Suppressor macrophage (primary cell): ENCODE measurements at places on chromosomes 7 and 10.

- DNase-seq, result no peak
Observed at GRCh38 chr7:126570845-126571244, 681.9 kb downstream of the GRM8 start.

GRCh38 chr10:64219271-64220025, 698.2 kb downstream of the REEP3 start:
- DNase-seq, result no peak

GRCh38 chr7:94848531-94848930, 58.9 kb upstream of the PPP1R9A start:
- no peak for DNase-seq

GRCh38 chr7:23717788-23718187, 7.8 kb downstream of the STK31 start:
- DNase-seq, result no peak

GRCh38 chr7:100008525-100008924, 6.9 kb upstream of the ZKSCAN1 start:
- DNase-seq, result no peak

GRCh38 chr7:129095258-129095657, 40.3 kb upstream of the TNPO3 start:
- DNase-seq, result peak; percentile 9

DNA sequence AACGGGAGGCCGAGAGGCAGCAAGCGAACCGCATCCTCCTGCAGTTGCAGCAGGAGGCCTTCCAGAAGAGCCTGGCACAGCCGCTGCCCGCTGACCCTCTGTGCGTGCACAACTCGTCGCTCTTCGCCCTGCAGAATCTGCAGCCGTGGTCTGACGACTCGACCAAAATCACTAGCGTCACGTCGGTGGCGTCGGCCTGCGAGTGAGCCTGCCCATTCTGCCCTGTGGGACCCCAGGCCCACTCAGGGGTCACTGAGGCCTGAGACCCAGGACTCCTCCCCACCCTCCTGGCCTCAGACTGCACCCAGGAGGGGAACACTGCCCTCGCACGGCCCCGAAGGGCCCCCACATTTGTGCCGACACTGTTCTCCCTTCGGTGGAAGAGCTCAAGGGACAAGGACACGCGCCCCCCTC, 5.6 kb downstream of the TLX1 start:
- DNase-seq, result no peak

DNA sequence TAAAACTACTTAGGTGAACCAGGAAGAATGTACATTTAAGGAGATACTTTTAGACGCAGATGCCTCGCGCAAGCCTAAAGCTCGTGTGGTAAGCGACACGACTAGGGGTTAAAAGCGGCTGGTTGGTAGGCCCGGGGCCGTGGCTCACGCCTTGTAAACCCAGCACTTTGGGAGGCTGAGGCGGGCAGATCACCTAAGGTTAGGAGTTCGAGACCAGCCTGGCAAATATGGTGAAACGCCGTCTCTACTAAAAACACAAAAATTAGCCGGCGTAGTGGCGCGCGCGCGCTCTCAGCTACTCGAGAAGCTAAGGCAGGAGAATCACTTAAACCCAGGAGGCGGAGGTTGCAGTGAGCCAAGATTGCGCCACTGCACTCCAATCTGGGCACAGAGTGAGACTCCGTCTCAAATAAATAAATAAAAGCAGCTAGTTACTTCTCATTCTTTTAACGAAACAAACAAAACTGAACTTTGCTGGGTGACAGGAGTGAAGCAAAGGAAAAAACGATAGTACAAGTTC, 879 bp downstream of the NUDT5 start:
- peak; percentile 67 for DNase-seq

DNA sequence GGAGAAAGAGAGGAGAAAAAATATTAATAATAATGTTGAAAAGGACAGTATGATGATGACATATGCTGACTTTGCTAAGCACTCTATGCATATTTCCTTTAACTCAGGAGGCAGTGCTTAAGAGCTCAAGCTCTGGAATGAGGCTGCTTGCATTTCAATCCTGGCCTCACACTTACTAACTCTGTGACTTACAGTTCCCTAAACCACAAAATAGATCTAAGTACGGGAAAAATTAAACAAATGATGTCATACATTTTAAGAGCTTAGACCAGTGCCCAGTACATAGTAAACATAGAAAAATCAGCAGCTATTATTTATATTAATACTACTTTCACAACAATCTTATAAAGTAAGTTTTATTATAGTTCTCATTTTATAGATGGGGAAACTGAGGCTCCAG, 61.3 kb downstream of the GFRA1 start:
- DNase-seq, result no peak

DNA sequence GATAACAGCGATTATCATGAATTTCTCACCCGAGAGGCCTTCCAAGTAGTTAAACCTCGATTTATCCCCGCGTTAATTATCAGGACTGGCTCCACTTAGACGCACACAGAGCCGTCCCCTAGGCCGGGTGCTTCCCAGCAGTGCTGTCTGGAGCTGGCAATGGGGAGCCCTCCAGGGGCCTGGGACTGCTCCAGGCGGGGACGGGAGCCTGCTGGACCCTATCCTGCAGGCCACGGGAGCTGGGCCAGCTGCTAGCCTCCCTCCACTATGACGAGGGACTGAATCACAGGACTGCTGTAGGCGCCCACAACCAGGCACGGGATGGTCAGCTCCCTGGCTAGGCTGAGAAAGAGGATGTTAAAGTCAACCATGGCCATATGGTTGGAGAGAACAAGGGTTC, 229.1 kb downstream of the ELFN1 start:
- DNase-seq, result peak; percentile 83

DNA sequence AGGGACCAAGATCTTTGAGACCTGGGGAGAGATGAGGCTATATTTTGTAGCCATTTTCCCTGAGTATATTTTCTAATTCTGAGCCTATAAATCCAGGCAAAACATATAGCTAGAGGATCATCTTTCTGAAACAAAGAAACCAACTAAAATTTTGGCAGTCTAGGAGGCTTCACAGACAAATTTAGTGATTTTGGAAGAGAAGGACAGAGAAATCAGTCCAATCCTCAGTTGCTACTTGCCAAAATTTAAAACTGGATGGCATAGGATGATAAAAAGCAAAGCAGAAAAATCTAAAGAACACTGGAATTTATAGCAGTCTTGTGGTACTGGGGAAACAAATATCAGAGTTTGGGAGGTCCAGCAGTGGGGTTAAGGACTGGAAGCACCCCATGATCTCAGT, 43.4 kb upstream of the POM121L12 start:
- no peak for DNase-seq

- DNase-seq, result no peak
Observed at GRCh38 chr10:44064987-44065787, 319.7 kb downstream of the CXCL12 start.

- DNase-seq, result peak; percentile 91
Observed at GRCh38 chr10:48623607-48624132, 18.8 kb upstream of the ARHGAP22 start.

DNA sequence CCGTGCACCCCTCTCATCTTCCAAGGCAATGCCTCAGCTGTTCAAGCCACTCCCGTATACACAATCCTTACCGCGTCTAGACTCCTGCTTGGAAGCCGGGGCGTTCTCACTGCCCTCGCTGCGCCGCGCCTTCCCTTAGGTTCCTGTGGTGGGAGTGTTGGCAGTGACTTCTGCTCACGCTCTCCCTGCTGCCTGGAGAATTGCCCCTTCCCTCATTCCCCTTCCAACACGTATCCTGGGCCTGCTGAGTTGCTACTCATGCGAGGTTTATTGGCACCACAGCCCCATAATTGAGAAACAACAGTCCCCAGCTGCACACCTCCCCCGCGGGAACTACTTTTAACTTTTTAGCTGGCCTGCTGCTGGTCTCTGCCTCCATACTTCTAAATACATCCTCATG, 31.9 kb downstream of the RBM17 start:
- DNase-seq, result no peak

GRCh38 chr7:107847168-107847835, 43.7 kb upstream of the DLD start:
- DNase-seq, result no peak

GRCh38 chr7:81669476-81670105, 100.3 kb downstream of the HGF start:
- no peak for DNase-seq

DNA sequence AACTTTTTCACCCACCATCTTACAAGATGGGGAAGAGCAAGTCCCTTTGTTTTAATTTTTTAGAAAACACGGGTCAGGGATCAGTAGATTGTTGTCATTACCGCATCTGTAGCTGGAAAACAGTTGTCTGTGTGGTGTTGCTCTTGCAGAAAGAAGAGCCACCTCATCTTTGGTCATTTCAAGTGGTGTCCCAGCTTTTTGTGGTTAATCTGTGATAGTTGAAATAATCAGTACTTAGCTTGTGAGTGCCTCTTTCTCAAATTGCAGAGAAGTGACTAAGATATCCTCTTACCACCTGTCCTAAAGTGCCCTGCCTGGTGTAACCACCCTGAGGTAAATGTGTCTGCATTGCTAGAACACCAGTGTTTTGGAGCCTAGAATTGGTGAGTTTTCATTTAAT, 5.5 kb downstream of the PRPF18 start:
- no peak for DNase-seq

DNA sequence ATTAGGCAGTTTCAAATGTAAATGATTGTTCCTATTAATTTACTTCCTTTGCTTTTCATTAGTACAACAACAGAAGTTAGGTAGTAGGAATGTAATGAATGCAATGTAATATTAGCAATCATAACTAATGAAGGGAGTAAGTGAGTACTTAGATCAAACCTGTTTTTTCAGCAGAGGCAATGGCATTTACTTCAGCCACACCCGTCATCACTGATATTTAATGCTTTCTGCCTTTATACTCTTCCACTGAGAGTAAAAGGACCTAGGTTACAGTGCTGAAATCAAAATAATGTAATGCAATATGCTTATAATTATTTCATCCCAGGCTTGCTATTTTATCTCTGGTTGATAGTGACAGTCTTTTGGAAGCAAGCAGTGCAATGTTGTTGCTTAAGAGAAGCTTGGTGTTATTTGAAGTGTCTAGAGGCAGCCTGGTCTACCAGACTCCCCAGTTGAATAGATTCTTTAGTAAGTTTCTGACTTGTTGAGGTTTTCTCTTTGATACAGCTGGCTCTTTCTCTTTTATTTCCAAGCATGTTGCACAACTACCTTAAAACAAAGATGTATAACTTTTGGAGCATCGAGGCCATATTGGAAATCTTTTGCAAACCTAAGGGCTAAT, 149.4 kb downstream of the RNLS start:
- no peak for DNase-seq

DNA sequence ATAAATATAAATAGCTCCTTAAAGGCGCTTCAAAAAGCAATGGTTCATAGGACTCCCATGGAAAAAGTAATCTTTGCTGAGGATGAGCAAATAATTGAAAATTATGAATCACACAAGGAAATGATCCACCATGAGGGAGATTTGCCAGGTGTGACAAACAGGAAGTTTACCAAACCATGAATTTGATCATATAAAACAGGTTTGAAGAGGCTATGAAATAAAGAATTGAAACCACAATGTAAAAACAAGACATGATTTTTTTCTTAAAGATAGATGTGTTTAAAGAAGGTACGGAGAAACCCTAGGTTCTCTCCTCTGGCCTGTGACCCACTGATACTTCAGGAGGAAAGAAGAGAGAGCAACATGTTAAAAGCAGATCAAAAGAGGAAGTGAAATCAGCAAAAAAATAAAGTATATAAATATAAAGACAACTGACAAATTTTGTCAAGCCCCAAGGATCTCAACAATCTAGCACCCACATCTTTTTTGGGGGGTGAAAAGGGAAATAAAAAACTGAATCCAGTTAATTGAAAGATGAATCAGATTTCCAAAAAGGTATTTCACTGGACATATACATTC, 111.3 kb upstream of the ASAH2 start:
- DNase-seq, result peak; percentile 39

DNA sequence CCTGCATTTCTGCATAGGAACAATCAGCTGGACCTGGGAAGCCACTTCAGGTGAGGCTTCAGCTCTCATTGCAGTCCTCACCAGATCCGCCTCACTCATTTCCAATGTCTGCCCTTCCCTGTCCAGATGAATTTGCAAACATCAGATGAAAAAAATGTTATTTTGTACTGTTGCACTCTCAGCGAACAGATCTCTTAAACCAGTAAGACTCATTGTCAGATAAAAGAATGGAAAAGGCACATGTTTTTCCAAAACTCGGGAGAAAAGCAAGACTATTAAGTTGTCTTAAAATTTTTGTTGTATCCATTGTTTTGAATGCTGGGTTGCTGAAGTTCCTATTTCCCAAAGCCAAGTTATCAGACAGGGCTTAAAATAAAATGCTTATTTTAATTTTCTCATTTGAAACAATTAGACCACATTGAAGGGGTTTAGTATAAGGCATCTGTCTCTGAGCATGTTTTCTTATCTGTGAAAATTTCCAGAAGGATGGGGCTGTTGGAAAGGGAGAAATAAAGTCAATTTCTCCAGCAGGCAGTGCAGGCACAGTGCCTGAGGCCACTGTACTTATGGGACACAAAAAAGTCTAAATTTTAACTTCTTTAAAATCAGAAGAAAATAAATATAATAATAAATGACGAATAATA, 396.8 kb downstream of the KCNMA1 start:
- DNase-seq, result no peak

DNA sequence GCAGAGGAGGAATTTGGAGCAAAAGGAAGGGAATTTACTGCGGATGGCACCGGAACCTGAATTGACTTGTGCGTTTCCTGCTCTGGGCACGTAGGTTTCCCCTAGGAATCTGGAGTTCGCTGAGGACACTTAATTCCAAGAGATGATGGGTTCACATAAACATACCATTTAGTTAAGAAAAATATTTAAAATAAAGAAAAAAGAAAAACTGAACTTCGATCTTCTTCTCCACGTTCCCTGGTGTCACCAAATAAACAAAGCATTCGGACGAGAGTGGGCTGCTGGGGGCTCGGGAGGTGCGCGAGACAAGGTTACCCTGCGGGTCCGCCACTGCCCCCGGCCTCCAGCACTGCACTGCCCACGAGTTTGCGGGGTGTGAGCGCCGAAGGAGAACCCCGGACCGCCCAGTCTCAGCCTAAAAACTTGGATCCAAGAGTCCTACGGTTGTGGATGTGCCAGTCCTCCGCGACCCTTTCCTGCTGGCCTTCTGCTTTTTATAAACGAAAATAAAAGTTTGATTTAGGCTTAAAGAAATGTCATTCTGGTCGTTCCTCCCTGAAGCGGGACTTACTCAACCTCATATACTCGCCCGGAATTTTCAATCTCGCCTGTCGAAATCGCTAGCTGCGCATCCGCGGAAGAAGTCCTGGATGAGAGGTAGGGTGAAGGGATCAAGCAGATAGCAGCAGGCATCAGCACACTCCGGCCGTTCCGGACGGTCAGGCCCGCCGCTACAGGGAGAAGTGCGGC, 30.3 kb downstream of the SKIDA1 start:
- no peak for DNase-seq

GRCh38 chr7:132709971-132710567, 133.8 kb upstream of the PLXNA4 start:
- peak; percentile 58 for DNase-seq

GRCh38 chr7:158534598-158534997, 53.0 kb downstream of the PTPRN2 start:
- DNase-seq, result no peak

DNA sequence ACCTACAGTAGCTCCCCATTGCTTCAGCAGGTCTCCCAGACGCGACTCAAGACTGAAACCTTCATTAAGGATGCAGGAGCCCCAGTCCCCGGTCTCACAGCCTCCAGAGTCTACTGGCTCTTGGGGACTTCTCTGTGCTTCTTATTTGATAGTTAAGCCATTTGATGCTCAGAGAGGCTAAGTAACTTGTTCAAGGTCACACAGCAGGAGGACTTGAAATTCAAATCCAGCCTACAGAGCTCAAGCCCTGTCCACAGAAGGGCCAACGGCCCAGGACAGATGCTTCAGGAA, 21.2 kb upstream of the ZMIZ1 start:
- no peak for DNase-seq

GRCh38 chr10:50394832-50395231, 143.5 kb upstream of the ASAH2 start:
- DNase-seq, result peak; percentile 51

GRCh38 chr7:96530786-96531185, 178.9 kb downstream of the SEM1 start:
- DNase-seq, result peak; percentile 41
